ENCODE measurements at places on chromosomes 16 and 17. TPM values are rescaled to one million over a fixed set of nuclear protein-coding genes. Genes with fewer than 3 reads are reported as not detected.

- DNase-seq = no peak
Observed at GRCh38 chr17:63464691-63465236, 12.1 kb upstream of the ACE start.

DNA sequence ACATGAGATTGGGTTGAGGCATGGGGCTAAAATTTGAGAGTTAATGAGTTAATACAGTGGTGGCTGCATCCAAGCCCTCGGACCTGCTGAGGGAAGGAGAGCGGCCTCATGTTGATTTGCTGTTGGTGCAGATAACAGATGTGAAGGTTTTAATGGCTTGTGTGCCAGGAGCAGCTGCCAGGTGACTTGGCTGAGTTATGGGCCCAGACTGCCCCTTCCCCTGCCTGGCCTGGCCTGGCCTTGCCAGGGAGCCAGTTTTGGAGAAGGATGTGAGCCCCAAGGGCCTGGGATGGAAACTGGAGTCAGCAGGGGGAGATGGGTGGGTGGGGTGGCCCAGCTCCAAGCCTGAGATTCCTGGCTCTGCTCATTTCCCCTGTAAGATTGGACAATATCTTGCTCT lies 230.1 kb downstream of the CBLN1 start:
- DNase-seq = no peak

GRCh38 chr17:75370286-75370915 lies 35.1 kb downstream of the GRB2 start:
- no peak for DNase-seq

Gene CDRT15
- total RNA-seq = not detected

Gene CMTM4
- total RNA-seq = 2.2 TPM
